ENCODE measurements at places on chromosomes 5 and 9.

- DNase-seq = no peak
These were observed 68.2 kb upstream of the NR4A3 start for GRCh38 chr9:99753436-99753835.

DNA sequence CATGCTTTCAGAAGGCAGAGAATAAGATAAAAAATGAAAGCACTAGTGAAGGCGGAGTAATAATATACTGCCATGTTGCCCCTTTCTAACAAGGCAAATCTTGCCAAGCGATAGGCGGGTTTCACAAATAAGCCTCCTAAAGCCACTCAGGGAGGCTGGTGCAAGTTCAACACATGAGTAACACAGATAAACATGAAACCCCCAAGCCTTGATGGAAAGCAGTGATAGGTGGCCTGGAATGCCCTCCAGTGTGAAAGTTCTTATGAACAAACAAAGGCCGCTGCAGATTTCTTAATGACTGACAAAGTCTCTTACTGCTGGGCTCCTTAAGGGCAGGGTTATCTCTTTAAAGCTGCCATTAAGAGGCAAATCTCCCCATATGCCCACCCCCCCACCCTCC is 154.7 kb downstream of the ZDHHC21 start:
- DNase-seq = no peak

DNA sequence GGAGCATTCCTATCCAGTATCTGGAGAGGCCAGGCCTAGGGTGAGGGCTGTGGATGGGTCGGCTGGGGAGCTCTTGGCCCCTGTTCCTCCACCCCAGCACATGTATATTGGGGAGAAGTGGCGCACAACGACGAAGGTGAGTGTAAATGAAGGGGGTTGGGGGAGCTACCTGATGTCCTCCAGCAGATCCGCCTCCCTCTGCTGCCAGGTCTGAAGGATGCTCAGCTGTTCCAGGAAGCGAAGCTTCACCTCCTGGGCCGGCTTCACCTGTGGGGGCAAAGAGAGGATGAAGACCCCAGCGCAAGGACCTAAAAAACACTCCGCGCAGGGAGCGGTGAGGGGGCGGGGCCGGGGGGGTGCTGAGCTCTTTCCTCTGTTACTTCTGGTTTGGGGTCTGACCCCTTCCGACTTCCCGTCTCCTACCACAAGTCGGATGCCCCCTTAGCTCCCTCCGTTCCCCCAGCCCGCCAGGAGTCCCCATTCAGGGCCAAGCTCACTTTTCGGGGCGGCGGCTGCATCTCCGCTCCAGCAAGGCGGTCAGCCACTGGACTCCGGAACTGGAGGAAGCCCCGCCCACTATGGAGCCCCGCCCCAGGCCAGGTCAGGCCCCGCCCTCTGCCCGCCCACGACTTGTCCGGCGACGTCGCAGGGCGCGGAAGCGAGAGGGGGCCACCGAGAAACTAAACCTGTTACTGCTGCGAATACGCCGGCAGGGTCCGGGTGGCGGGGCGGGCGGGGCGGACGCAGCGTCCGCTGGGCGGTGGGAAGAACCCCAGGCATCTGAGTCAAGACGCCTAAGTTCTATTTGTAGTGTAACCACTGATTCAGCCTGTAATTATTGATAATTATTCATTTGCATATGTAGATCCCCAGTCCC is at the start of gene FCHSD1:
Gene FCHSD1 (minus strand): TSS at position 568 of the 877 bp plus-strand sequence. CDS start 50 bp downstream, at position 518.
- DNase-seq = peak; percentile 79

- DNase-seq = no peak
These were observed 156.1 kb upstream of the ADAMTSL1 start for GRCh38 chr9:18317896-18318295.

DNA sequence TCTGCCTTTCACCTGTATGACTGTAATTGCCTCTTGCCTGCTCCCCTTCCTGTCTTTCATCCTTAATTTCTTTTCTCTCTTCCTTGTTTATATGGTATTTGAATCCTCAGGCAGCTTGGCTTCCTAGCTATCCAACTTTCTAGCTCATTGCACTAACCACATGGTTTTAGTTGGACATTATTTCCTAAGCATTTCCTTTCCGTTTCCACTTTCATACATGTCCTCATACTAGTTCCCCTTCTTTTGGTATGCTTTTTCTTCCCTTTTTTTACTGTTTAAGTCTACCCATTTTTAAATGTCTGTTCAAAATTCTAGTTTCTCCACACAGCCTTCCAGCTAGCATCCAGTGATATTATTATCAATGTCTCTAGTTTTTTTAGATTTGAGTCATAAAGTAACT is 6.6 kb downstream of the CWC27 start:
- DNase-seq = no peak

DNA sequence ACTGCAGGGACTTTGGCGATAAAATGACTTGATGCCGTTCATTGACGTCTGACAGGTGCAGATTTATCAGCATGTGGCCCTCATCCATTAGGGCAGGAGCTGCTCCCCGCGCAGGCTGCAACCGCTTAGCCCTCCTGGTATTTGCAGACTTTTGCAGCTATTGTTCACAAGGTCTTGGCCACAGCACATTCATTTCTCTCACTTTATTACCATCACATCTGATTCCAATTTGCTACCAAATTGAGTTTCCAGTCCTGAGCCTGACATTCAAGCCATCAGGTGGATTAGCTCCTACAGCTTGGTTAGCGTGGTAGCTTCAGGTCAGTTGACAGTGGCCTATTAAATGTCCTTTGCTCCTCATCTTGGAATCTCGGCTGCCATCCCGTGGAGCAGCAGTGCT is 299.2 kb downstream of the CD180 start:
- DNase-seq = no peak

GRCh38 chr5:140041492-140042392 is 1.4 kb downstream of the NRG2 start:
- no peak for DNase-seq

GRCh38 chr5:163163858-163164257 is 273.5 kb upstream of the CCNG1 start:
- no peak for DNase-seq

DNA sequence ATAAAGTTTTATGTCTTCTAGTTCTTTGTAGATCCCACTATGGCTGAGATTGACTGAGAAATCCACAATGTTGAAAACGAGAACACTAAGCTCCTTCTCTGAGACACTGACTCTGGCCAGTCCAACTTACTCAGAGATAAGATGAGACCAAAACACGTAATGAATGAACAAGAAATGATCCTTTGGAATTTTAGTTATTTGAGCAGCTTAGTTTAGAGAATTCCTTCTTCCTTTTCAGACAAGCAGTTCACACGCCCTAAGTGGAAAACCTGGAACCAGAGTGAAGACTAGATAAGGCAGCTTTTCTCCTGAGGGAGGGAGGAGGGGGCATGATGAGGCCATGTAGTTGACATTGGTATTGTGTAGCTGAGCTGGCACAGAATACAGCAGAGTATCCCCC is 139.6 kb downstream of the GABRB2 start:
- DNase-seq = no peak

DNA sequence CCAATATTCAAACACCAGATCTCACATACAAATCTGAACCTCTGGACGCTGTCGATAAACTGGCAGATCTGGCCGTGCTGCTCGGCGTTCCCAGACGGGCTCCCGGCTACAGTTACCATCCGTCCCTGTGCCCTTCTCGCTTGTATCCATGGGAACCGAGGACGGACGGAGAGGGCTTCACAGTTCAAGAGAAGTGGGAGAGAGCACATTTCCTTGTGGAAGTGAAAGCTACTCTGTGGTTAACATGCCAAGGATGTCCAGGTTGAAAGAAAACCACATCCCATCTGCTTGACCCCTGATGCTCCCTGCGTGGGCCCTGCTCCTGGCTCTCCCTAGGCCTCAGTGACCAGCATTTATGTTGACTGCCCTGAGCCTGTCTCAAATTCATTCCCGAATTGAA is 6.3 kb upstream of the DBN1 start:
- no peak for DNase-seq

DNA sequence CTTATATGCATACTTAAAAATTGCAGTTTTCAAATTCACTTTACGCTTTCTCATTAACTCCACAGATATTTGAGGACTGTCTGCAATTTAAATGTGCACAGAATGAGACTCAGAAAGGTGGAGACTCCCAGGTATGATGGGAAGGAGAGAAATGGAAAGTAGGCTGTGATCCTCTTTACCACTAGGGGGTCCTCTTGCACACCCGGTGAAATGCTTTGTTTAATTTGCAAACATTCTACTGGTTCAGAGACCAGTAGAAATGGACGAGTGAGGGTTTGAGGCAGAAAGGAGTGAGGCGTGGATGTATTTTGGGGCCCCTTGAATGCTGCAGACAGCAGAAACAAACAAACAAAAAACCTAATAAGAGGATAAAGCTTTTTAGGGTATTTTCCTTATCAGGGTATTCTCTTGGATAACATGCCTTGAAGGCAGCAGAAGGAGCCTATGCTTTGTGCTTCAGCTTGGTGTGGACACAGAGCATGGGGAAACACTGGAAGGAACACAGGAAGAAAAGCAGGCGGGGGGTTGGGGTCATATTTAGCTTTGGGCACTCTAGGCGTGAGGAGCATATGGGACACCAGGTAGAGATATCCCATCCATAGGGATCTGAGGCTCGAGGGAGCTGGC is 410.1 kb downstream of the DMRT2 start:
- DNase-seq = no peak

GRCh38 chr5:85000671-85001070 is 616.0 kb upstream of the EDIL3 start:
- DNase-seq = no peak
